AG09309 (cell line): ENCODE measurements at places on chromosomes 1 and 21.
A peak's percentile ranks its signal among the peaks of the same experiment; 100 is the strongest.

DNA sequence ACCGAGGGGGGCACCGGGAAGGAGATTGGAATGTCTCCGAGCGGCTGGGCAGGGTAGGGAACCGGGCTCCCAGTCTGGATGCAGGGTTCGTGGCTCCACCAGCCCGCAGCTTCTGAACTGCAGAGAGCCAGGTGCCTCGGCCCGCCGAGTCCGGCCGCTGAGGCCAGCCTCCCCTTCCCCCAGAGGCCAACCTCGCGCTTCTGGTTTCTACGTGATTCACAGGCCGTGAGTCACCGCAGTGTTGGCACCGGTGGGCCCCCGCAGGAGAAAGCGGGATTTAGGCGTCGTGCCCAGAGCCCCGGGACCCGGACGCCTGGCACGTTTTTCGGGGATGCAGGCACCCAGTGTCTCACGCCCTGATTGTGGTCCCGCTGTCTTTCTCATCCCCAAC is 458 bp downstream of the CRABP2 start:
- DNase-seq, result no peak

- DNase-seq, result no peak
Measured at GRCh38 chr21:45979141-45979631, 2.4 kb upstream of the COL6A1 start.

- peak; percentile 55 for DNase-seq
Measured at GRCh38 chr21:41777951-41778815, 11.3 kb upstream of the RIPK4 start.

- DNase-seq, result no peak
Measured at GRCh38 chr21:38424305-38425019, 73.8 kb downstream of the ERG start.

- DNase-seq, result no peak
Measured at GRCh38 chr1:222909586-222909985, 94.7 kb downstream of the DISP1 start.

DNA sequence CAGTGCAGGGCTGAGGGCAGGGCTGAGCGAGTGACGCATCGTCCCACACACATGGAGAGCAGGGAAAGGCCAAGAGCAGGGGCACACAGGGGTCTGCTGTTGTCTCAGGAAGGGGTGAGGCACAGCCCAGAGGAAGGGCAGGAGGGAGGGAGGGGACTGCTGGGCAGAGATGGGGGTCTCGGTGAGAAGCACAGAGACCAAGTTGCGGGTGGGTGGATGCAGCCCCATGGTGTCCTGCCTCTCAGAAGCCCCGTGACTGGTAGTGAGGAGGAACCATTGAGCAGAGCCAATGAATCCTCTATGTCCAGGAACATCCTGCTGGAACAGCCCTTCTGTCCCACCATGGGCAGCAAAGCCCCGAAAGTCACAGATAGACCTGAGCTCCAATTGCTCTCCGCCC is 17.8 kb downstream of the C1orf198 start:
- DNase-seq, result no peak

DNA sequence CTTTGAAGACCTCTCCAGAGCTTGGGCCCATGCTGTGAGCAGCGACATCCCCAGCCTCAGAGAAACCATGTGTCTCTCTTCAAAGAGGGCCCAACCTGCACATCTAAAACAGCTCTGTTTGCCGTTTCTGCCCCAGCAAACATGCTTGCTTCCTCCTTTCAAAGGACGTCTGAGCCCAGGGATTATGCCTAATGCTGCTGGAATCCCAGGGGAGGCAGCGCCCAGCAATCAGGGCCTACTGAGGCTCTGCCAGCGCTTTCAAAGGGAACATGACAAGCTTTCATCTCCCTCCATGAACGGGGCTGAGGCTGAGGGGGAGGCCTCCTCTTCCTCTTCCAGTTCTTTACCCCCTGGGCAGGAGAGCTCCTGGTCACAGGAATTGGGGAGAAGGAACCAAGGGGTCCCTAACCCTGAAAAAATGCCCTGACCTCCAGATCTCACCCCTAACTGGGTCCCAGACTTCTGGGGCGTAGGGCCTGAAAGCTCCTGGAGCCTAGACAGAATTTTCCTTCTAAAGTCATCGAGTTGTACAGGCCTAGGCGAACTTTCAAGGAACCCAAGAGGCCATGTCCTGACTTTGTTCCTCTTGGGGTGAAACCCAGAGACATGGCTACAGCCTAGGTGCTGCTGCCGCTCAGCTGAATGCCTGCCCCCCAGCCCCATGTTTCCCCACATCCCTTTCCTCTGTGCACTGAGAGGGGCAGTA is 13.4 kb upstream of the ASCL5 start:
- no peak for DNase-seq

DNA sequence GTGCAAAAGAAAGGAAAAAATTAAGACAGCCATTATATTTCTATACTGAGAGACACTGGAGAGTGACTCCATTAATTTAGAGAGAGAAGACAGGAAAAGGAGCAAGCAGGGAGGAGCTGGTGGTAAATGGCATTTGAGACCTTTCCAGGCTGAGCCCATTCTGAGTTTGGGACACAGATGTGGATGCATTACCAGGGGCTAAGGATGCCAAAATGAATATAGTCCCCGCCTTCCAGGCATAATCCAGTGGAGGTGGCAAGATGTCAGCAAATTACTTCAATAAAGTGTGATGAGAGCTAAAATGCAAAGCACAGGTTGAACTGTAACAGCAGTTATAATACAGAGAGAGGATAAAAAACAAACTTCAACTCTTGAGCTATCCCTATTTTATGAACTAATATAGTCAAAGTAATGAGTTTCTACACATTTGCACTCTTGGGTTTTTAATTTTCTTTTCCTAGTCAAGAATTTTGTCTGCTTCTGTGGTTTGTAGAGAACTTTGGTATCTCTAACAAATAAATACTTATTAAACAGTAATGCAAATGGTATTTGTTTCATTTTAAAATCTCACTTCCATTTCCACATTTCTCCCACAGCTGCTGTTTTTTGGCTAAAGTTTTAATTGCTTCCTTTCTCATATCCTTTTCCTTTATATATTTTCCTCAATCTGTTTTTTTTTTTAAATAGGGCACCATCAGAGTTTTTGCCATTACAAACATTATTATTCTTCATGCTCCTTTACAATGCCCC is 228.2 kb upstream of the KCNK2 start:
- no peak for DNase-seq

DNA sequence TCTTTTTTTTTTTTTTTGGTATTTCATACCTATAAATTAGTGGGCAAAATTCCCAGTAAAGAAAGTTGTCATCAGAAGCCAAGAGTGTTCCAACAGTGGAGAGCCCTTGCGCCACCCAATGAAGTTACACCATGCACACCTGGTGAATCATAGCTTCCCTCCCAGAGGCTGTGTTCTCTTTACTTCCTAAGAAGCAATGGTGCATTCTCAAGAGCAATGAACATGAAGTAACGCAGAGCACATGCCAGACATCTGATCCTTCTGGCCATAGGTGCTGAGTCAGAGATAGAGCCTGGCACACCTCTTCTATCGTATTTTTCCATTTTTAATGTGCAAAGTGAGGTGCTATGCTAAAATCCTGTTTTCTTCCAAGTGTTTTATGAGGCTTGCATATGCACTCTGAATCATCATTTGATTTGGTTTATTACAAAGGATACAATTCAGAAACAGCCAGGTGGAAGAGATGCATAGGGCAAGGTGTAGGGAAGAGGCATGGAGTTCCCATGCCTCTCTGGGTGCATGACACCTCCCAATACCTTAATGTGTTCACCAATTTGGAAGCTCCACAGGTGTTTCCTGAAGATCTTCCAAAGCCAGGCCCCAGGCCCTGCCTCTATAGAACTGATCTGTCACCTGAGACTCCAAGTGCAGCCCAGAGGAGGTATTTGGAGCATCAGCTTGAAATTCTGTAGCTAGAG is 408.0 kb downstream of the SIPA1L2 start:
- no peak for DNase-seq

GRCh38 chr1:156624814-156625435 is 5.7 kb downstream of the HAPLN2 start:
- DNase-seq, result no peak

- DNase-seq, result no peak
Measured at GRCh38 chr1:21734526-21734925, 48.4 kb downstream of the USP48 start.

- DNase-seq, result no peak
Measured at GRCh38 chr21:45040739-45041138, 33.6 kb upstream of the ADARB1 start.

- no peak for DNase-seq
Measured at GRCh38 chr1:112337028-112337531, 58.9 kb upstream of the CTTNBP2NL start.

DNA sequence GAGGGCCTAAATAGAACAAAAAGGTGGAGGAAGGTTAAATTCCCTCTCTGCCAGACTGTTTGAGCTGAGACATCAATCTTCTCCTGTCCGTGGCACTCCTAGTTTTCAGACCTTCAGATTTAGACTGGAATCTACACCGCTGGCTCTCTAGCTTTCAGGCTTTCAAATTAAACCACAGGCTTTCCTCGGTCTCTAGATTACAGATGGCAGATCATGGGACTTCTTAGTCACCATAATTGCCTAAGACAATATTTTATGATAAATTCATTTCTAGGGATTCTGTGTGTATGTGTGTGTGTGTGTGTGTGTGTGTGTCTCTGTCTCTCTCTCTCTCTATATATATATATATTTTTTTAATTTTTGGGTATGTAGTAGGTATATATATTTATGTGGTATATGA is 428.7 kb downstream of the PLA2G4A start:
- no peak for DNase-seq

DNA sequence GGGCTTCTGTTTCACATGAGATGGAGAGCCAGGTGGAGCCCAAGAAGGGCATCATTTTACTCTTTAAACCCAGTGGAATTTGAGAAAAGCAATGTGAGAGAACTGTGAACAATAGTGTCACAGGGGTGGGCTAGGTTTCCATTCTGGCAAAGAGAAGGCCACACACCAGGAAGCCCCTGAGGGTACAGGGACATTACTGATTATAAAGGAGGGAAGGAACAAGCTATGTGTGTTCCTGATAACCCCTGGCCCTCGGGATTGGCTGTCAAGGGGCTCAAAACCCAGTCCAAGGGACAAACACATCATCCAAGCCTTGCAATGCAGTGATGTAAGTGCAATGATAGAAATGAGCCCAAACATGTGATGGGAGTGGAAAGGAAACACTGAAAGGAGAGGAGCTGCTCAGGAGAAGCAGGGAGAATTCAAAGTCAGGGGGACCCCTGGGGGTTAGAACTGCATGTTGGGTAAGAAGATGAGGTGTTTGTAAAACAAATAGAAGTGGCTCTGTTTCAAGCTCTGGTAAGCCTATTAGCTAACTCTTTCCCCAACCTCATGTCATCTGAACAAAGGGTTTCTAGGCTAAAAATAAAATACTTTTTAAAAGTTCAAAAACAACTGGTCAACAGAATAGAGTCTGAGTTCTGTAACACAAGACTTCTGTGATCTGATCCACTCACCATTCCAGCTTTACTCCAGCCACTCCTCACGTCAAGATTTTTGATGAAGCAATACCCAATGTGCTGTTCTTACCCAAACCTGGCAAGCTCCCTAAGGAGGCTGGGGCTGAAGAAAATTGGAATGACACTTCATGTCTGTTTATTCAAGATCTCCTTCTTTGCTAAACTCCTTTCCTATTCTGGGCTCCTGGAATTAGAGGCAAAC is 51.1 kb upstream of the IL12RB2 start:
- no peak for DNase-seq

DNA sequence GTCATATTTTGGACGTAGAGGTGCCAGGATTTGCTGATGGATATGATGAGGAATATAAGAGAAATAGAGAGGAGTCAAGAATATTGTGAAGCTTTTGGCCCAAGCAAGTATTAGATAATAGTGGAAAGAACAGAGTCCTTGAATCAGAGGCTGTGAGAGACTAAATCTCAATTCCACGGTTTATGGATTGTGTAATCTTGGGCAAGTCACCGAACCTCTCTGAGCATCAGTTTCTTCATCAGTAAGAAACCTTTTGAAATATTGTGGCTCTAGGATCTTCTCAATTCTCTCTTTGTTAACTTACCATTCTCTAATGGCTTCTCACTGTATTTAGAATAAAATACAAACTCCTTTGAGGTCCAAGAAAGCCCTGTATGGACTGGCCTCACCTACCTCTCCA is 77.6 kb downstream of the RPS6KA1 start:
- DNase-seq, result no peak

- DNase-seq, result no peak
Measured at GRCh38 chr21:39314143-39315027, 953 bp upstream of the BRWD1 start.

DNA sequence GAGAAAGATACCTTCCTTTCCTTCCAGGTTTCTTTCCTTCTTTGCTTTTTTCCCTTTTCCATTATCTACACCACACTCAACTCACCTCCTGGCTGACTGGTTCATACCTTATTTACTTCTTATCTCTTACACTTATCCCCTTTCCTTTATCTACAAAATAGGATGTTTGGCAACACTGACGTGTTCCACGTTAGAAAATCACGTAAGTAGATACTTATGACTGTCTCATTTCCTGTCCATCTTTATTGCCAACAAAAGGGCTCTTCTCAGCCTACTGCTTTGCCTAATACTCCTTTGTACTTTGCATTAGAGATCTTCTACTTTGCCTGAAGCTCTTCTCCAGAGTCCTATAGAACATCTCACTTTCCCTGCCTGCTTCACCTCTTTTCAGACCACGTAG is 25.1 kb downstream of the SYNJ1 start:
- peak; percentile 39 for DNase-seq

DNA sequence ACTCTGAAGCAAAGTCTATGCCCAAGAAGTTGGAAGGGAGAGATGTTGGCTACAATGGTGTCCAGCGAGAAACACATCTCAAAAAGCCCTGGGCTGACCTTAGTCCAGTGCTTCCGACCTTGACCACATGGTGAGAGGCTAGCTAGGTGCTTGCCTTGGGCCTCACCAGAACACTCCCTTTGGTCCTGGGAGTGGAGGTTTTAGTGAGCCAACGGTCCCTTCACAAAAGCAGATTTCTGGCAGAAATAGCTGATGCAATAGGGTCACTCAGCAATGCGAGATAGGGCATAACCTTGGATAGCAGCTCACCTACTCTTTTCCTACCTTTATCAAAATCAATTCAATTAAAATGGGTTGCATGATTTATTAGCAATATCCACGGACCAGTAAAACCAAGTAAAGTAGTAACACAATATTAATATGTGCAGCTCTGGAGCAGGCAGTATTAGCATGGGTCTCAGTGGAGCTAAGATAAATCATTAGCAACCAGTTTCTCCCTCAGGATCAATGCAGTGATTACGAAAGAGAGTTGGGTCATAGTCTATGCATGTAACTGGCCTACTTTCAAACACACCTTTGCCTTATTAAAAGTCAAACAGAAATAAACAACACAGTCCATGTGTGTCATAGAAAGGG is 1.9 kb downstream of the SLC30A10 start:
- no peak for DNase-seq

GRCh38 chr1:43913051-43913501 is 20.5 kb upstream of the ARTN start:
- no peak for DNase-seq

DNA sequence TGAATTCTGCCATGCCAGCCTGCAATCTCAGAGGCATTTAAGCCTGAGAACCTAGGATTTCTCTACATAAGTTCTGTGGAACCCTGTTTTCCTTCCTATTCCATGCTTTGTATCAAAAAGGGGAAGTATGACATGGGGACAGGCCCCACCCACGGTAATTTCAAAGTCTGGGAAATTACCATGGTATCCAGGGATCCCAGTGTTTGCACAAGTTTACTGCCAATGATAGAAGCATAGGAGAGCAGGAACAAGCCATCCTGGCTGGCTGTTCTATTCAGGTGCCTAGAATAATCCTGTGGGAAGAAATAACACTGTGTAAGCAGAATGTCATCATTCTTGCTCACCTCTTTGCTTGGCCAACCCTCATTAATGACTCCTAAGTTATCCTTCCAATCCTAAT is 53.8 kb upstream of the ATP1B1 start:
- DNase-seq, result no peak
